ENCODE measurements at places on chromosomes 16 and 17.

DNA sequence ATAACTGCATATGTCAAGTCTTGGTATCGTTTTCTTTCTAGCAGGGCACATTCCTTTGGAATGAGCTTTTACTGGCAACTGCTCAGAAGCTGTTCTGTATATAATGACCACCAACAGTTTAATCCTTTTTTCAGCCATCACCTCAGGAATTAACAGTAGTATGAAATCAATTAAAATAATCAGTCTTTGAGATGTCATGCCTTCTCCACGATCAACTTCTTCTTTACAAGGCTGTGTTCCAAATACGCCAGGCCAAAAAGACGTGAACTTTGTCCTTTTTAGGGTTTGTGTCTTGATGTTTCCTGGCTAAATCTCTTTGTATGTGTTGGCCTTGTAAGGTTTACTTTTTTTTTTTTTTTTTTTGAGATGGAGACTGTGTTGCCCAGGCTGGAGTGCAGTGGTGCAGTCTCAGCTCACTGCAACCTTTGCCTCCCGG lies 54.9 kb downstream of the ABCC1 start:
- DNase-seq, result no peak

GRCh38 chr17:66965801-66966262 lies 1.3 kb downstream of the CACNG4 start:
- DNase-seq, result no peak

GRCh38 chr16:54116124-54116655 lies 170.4 kb downstream of the IRX3 start:
- DNase-seq, result no peak

DNA sequence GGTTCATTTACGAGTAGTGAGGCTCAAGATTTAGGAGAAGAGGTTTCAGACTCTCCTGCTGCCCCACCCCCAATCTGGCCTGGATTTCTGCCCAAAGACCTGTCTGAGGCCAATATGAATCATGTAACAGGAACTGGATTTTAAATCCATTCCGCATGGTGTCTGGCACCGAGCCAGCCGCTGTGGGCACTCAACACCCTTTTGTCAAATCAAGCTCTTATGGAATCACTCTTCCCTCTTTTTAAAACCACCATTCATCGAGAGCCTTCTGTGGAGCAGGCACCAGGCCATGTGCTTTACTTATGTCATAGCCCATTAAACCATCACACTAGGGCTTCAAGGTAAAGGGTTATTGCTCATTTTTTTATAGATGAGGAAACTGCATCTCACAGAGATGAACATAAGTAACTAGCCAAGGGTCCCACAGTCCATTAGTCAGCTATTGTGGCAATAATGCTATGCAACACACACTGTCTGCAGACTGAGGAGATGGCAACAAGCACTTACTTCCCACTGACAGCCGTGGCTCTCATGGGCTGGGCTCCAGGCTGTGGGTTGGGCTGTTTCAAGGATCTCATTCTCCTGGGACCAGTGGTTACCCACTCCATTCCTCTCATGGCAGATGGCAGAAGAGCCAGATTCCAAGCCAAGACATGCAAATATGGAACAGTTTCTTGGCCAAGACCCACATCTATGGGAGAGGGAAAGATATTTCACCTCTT lies 93.6 kb downstream of the WSCD1 start:
- DNase-seq, result no peak

DNA sequence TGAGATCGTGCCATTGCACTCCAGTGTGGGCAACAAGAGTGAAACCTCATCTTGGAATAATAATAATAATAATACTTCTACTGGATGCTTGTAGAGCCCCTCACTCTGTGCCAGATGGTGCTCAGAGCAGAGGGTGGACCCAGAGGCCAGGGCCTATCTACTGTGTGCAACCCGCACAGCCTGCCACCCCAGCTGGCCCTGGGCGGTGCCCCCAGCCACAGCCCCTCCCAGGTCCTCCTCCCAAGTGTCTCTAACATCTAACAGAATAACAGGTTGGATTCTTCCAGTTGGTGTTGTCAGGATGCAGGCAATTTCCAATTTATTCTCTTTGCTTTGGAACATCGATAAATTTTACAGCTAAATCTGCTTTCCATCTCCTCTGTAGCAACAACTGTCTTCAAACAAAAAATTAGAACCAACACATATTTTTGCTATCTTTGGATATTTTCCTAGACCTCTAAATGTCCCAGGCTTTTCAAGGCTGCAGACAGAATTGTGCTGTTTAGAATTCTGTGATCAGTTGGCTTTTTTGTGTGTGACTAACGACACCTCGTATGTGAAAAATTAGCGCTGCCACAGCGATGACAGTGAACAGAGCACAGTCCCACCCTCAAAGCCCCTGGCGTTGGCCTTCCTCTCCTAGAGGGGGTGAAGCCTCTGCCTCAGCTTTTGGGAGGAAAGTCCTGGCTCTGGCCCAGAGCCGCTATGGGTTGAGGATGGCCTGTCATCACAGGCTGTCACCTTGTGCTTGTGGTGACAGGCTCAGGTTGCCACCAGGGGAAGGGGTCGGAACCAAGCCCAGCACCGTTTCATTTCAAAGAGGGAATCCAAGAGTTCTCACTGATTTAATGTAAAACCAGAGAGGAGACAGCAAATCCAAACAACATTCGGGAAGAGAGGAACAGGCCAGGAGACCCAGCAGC lies 7.6 kb upstream of the EVPL start:
- DNase-seq, result no peak

DNA sequence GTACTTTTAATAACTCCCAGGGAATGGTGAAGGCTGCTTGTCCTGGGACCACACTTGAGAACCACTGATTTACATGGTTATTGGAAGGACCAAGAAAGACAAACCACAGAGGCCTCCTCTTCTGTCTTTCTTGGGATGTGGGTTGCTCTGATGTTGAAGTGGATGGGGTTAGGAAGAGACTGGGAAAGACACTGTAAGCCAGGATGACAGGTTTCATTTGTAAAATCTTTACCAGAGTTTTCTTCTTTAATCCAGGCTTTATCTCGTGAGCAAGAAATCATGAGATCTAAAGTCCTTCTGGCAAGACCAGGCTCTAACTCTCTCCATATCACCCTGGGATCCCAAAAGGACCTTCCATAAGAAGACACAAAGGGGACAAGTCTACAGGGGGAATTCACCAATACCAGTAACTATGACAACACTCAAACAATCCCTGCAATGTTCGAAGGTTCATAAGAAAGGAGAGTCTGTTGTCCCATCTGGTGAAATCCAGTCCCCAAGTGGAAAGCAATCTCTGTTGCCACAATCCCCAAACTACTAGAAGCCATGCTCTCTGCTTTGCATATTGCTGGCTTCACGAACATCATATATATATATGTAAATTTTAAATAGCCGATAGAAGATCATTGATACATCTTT lies 44.8 kb upstream of the CDRT4 start:
- DNase-seq, result no peak

- DNase-seq, result no peak
These were observed 44.4 kb downstream of the CLEC19A start for GRCh38 chr16:19329932-19330331.

DNA sequence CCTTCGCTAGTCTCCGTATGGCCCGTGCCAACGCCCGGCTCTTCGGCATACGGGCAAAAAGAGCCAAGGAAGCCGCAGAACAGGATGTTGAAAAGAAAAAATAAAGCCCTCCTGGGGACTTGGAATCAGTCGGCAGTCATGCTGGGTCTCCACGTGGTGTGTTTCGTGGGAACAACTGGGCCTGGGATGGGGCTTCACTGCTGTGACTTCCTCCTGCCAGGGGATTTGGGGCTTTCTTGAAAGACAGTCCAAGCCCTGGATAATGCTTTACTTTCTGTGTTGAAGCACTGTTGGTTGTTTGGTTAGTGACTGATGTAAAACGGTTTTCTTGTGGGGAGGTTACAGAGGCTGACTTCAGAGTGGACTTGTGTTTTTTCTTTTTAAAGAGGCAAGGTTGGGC lies 2.5 kb downstream of the RPL13 start:
- no peak for DNase-seq

DNA sequence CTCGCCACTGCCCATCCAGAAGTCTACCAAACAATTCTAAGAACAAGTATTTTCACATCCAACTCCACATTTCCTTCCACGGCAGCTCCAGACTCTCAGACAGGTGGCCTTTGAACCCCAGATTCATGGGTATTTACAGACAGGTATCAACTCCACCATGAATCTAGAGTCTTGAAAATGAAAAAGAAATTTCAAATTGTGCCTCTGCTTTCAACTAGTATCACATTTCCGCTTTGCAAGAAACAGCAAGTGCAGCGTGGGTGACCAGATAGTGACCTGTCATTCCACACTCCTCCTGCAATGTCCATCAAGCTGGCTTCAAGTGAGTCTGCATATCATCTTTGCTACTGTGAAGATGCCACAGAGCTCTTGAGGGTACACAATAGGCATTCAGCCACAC lies 232.4 kb upstream of the RPL38 start:
- DNase-seq, result no peak

- no peak for DNase-seq
These were observed 482.8 kb downstream of the CDH13 start for GRCh38 chr16:83109490-83110125.

GRCh38 chr17:65495122-65496055 lies 66.1 kb downstream of the AXIN2 start:
- DNase-seq, result no peak

GRCh38 chr16:73418051-73418450 lies 370.1 kb upstream of the ZFHX3 start:
- no peak for DNase-seq

DNA sequence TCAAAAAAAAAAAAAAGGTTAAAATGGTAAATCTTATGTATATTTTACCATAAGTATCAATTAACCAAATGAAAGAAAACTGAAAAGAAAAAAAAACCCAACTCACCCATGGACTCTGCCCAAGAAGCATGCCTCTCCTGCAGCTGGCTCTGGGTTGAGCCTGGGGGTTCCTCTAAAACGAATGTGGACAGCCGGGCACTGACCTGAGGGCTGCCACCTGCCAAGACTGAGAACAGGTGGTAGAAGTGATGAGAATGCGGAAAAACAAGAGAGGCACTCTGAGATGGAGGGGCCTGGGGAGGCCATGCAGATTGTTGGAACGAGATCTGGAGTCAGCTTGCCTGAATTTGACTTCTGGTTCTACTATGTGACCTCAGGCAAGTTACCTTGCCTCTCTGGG lies 85.5 kb upstream of the MSI2 start:
- DNase-seq, result no peak

DNA sequence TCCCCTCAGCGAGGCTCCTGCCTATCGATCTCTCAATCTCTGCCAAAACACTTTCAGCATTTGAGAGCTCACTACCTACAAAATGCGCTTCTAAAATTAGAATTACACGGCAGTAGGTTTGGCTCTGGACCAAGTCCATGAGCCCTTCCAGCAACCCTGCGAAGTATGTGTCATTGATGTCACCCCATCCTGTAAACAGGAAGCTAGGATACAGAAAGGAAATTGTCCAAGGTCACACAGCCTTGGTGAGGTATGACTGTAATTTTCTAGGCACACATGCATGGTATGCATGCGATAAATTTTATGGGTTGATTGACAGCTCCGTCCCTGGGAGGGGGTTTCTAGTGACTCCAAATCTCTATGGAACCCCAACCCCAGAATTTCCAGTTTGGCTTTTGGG lies 330.3 kb upstream of the CDH5 start:
- no peak for DNase-seq

- DNase-seq, result no peak
These were observed 3.0 kb upstream of the ADAMTS18 start for GRCh38 chr16:77437859-77438258.

GRCh38 chr17:63832455-63832854 lies 5.0 kb upstream of the FTSJ3 start:
- no peak for DNase-seq

GRCh38 chr16:1184156-1184868 lies 31.4 kb downstream of the CACNA1H start:
- DNase-seq, result no peak

DNA sequence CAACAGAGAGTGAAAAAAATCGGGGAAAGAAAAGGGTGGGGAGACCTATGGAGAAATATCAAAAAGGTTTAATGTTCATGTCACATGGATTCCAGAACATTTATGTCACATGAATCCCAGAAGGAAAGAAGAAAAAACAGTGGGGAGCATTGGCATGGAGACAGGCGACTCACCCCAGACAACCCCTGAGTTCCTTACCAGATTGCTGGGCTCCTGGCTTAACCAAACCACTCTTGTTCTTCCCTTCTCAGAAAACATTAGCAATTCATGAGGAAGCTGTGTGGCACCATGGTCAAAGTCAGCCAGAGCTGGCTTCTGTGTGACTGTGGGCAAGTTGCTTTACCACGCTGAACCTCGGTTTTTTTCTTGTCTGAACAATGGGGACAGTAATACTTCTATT lies 49.6 kb upstream of the CLEC19A start:
- DNase-seq, result no peak

DNA sequence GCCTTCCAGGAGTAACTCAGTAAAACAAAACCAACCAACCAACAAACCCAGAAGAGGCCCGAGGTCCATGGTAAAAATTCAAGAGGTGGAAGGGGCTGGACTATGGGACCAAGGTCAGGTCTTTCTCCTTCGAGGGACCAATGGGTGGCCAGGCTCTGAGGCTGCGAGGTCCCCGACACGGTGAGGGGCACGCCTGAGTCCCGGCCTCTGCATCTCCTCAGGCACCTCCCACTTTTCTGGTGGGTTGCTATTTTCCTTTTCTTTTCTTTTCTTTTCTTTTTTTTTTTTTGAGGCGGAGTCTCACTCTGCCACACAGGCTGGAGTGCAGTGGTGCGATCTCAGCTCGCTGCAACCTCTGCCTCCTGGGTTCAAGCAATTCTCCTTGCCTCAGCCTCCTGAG lies 18.0 kb downstream of the CD7 start:
- DNase-seq, result no peak
